T-helper 17 cell (primary cell): ENCODE measurements at places on chromosomes 1 and 21.

DNA sequence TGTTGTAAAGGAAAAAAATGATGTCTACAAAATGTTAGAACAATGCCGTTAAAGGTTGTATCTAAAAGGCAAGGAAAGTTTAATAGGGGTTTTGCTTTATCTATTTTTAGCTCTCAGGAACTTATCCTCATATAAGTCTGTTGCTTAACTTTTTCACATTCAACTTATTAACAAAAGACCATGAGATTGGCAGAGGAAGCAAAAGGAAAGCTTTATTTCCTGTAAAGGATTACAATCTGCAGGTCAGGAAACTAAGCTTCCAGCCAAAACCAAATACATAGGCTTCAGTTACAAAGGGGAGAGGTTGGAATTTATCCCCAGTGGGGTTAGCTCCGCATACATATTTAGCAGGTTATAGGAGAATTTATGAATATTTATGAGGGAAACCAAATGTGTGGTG lies 58.7 kb upstream of the KIAA1614 start:
- no peak for DNase-seq

DNA sequence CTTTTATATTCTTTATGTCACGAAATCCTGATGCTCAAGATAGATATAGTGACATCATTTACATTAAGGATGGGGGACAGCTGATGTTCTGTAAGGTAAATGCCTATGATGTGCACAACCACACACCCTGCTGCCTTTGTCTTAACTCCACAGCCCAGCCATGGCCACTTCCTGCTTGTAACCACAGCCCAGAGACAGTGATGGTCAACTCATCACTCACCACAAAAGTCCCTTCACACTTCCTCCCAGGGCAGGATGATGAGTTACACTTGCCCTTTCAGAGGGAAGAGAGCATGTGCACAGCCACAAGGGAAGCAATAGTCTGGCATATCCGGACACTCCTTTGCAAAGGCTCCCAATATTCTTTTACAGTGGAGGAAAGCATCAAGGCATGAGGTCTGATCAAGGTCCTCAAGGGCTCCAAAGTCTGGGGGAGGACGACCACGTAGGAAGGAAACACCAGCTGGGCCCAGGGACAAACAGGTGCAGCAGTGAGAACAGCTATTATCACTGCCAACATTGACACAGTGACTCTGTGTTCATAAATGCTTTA lies 53.8 kb downstream of the PLPP3 start:
- no peak for DNase-seq

DNA sequence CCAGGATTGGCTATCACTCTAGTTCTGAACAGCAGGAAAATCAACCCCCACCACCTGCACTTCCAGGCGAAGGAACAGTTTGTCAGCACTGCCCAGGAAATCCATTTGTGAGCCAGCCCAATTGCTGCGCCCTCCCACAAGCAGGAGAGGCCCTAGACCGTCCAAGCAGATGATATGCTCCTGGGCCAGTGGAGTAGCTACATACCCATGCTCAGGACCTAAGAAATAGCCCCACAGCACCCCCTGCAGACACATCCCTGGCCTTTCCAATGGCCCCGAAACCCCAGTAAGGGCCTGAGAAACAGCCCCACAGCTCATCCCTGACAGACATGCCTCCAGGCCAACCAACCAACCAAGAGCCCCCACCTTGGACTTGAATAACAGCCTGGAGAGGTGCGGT lies 111.5 kb upstream of the ZC3H11B start:
- no peak for DNase-seq

GRCh38 chr1:26854906-26855305 lies 8.0 kb upstream of the SFN start:
- DNase-seq = no peak

GRCh38 chr1:151720974-151721787 lies at the start of gene RIIAD1:
Gene RIIAD1, plus strand, starts transcription at chr1:151721522. Its CDS starts 15 bp downstream, at chr1:151721537.
- peak; percentile 43 for DNase-seq

DNA sequence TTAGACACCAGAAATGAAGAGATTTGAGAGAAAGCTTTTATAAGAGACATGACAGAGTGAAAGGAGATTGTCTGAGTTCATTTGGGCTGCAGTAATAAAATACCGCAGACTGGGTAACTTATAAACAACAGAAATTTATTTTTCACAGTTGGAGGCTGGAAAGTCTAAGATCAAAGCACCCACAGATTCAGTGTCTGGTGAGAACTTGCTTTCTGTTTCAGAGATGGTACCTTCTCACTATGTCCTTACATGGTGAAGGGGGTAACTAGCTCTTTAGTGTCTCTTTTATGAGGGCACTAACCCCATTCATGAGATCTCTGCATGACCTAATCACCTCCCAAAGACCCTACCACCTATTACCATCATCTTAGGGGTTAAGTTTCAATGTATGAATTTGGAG lies 30.9 kb upstream of the FCRL4 start:
- DNase-seq = no peak

GRCh38 chr1:70819785-70820184 lies 227.8 kb downstream of the PTGER3 start:
- no peak for DNase-seq

GRCh38 chr21:41375875-41376274 lies 14.0 kb downstream of the MX2 start:
- no peak for DNase-seq

DNA sequence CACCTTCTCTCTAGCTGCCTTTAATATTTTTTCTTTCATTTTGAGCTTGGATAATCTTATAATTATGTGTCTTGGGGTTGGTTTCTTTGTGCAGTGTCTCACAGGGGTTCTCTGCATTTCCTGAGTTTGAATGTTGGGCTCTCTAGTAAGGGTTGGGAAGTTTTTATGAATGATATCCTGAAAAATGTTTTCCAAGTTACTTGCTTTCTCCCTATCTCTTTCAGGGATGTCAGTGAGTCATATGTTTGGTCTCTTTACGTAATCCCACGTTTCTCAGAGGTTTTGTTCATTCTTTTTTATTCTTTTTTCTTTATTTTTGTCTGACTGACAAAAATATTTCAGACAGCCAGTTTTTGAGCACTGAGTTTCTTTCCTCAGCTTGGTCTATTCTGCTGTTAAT lies 55.4 kb upstream of the CCDC190 start:
- DNase-seq = no peak

DNA sequence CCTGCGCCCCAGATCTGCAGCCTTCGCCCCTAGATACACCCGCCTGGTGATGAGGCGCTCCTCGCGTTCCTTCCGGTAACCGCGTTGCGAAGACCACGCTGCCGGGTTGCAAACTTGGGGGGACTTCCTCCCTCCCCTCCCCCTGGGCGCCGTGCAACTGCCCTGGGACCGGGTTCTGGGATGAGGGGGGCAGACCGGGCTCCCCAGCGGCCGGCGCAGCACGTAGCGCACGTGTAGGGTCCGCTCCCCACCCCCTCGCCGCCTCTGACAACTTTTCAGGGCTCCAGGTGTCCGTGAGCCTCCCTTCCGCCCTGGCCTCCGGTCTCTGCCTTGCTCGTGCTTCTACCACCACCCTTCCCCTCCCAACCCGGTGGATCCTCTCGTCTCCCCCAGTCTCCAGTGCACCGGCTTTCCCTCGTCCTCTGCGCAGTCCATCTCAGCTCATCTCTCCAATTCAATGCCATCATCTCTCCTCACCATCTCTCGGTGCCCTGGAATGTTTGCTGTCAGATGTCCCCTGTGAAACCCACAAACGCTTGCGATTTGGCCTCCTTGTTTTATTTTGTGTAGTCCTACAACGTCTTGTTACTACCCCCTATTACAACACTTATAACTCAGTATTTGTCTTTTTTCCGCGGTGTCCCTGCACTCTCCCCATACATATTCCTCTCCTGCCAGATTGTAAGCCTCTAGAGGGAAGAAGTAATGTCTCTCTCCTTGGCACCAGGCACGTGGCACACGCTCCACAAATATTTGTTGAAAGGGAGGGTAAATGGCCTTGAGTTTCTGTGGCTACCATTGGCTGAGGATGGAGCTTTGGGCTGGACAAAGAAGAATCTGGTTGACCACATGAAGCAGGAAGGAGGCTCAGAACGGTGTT lies 782 bp downstream of the PCAT6 start:
- DNase-seq = peak; percentile 16
